ENCODE measurements at places on chromosomes 5 and 9.

DNA sequence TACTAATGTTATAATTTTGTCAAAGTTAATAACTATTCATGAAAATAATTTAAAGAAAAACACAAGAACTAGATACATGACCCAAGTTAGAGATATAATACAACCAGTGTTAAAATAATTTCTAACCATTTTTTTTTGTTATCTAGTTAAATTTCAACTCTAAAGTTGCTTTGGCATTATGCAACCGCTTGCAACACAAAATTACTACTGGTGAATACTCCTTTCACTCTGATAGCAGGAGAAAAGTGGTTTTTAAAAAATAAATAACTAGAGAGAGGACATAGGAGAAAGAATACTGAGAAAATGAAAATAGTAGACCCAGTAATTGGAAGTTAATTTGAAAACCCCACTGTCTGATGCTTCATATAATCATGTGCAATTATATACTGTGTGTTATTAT is 622.4 kb upstream of the GRIN3A start:
- DNase-seq, result no peak

- DNase-seq, result no peak
These were observed 927 bp downstream of the PAX5 start for GRCh38 chr9:37033141-37033540.

GRCh38 chr9:27414220-27414761 is 109.8 kb upstream of the IFNK start:
- DNase-seq, result no peak

- DNase-seq, result no peak
These were observed 4.8 kb downstream of the DNAJB5 start for GRCh38 chr9:34994260-34994899.

DNA sequence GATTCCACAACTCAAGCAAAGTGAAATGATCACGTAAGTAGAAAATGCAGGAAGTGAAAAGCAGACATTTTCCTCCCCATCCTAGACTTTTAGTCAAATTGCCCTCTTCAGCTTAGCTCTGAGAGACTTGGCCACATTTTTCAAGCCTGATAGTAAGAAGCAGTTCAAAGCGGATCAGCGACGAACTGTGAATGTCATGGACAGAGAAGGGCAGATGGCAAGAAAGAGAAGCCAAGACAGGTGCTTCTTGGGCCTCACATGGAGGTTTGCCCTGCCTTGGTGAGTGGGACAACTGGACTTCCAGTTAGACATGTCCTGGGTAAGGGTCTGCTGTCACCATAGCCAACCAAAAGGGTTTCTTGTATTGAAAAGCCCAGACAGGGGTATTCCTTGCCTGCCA is 291.5 kb downstream of the MED10 start:
- no peak for DNase-seq
